ENCODE measurements at places on chromosomes 4 and X.

DNA sequence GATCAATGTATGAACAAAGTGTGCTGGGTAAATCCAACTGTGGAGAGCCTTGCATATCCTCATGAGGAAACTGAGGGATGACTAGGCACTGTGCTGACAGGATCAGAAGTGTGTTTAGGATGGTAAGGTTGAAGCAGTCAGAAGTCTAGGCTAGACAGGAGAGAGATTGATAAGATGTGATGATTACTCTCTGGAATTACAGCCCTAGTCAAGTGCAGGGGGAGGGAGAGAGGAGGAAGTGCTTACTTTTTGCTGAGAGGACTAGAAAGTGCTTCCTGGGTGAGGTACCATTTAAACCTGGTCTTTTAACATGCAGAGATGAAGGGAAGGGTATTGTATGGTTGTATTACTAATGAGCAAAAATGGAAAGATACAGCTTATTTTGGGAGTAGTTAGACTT, 23.7 kb downstream of the FHIP1A start:
- DNase-seq: no peak

- DNase-seq: no peak
These were observed 49.5 kb upstream of the IBSP start for GRCh38 chr4:87749883-87750282.

- no peak for DNase-seq
These were observed 169.2 kb upstream of the RBPJ start for GRCh38 chr4:26151615-26152014.

DNA sequence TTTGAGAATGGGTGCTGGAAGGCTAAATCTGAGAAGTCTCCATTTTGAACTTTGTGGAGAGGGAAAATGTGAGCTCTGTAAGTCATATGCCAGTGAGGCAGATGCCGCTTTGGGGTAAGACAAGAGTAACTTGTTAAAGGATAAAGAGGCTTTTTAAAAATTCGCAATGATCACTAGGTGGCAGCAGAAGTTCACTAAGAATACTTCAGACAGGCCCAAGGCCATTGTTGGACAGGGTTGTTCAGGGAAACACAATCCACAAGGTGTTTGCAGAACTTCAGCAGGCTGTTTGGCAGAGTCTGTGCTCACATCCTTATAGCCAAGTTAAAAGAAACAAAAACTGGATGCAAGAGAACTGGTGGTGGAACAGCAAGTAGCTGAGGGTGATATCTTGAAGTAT, 13.7 kb upstream of the PIGA start:
- peak; percentile 31 for DNase-seq

GRCh38 chrX:100647095-100647494, 3.1 kb downstream of the SRPX2 start:
- DNase-seq: no peak

GRCh38 chr4:63578383-63578782, 830.9 kb downstream of the TECRL start:
- DNase-seq: no peak

DNA sequence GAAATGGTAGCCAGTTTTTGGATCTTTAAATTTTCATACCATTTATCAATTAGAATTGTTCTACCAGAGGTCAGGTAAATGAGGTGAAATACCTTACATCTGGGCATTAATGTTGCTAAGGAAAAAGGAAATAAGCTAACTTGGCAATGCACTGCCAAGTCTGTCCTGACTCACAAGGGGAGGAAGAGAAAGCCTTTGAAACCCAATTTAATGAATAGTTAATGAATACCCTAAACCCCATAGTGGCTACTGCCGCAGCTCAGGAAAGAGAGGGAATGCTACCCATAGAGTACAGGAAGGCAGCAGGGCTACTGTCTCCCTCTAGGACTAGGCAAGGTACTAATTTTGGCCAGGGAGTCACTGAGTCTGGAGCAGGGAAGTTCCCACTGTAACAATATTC, 16.8 kb upstream of the DHX15 start:
- no peak for DNase-seq

GRCh38 chr4:20724915-20725314, 24.7 kb downstream of the PACRGL start:
- no peak for DNase-seq

DNA sequence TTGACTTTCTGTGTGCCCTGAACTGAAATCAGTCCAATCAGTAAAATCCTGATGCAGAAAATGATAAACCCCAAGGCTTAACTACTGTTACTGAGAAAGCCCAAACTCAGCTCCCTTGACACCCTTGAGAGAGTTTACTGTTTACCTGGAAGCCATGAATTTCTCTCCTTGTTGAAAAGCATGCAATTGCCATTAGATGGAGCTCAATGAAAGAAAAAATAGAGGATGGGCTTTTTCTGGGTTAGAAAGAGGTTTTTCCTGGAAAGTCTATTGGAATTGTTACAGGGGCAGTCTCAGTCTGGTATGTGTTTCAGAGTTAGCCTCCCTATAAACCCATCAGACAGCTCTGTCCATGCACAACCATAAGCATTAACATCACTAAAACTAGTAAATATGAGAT, 66.4 kb upstream of the C4orf54 start:
- DNase-seq: no peak

- DNase-seq: no peak
These were observed 22.2 kb downstream of the TRIM61 start for GRCh38 chr4:164955107-164955805.

DNA sequence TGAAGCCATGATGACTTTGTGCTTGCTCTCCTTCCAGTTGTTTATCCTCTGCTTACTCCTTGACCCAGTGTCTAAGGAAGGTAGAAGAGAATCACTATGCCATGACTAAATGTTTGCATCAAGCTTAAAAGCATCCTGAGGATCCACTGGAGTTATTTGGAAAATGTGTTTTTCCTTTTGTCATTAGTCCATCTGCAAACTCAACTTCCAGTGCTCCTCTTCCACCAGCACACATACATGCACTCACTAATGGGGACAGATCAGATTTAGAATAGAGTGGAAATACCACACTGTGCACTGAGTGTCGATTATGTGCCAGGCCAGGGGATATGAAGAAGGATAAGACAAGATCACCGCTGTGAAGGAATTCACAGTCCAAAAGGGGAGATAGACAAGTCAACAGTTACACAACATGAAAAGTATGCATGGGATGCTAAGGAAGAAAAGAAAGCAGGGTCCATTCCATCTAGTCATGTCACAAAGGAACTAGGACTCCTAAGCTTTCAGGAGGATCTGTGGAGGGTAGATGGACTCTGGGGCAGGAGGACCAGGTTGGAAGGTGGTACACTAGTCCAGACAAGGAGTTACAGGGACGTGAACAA, 1.9 kb downstream of the OCIAD2 start:
- no peak for DNase-seq

DNA sequence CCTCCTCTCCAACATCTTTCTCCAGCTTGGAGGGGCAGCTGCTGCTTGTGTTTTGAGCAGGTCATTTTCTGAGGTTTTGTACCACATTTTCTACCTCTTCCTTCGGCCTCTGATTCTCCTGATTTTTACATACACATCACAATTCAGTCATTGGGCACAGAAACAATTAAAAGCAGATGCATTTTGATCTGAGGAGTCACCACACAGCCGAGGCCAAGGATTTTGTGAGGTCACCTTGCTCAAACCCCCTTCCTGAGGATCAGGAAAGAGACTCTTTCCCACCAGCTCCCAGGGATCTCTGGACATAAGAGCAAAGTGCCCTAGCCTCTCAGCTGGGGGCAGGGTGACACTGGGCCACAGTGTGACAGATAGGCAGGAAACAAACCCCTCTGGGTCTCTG, 5.4 kb upstream of the FATE1 start:
- no peak for DNase-seq

GRCh38 chrX:36019125-36019524, 99.6 kb downstream of the CFAP47 start:
- DNase-seq: no peak

DNA sequence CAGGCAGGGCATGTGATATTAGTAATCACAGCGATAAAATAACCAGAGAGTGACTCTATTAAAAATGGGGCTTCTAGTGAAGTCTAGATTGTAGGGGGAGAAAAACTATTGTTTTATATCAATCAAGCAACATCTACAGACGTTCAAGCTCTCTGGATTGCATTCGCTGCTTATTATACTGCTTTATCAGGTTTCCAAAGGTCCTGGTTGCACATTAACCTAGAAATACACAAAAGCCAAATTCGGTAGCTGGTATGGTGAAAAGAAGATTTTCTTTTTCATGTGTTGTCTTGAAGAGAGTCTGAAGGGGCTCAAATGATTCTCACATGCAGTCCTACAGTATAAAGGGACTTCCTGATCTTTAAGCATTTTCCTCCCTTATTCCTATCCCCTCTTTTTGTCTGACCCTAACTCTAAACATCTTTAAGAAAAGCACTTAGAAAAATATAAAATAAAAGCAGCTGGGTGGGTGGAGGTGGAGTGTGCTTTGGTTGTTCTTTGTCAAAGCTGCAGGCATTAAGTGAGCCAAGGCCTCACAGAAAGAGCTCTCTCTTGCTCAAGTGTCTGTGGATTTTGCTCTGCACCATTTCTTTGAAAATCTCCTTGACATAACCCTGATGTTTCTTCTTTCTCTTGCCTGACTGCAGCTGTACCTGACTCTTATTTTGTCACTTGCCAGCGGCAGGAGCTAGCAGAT, 46.1 kb downstream of the MID1IP1 start:
- no peak for DNase-seq

DNA sequence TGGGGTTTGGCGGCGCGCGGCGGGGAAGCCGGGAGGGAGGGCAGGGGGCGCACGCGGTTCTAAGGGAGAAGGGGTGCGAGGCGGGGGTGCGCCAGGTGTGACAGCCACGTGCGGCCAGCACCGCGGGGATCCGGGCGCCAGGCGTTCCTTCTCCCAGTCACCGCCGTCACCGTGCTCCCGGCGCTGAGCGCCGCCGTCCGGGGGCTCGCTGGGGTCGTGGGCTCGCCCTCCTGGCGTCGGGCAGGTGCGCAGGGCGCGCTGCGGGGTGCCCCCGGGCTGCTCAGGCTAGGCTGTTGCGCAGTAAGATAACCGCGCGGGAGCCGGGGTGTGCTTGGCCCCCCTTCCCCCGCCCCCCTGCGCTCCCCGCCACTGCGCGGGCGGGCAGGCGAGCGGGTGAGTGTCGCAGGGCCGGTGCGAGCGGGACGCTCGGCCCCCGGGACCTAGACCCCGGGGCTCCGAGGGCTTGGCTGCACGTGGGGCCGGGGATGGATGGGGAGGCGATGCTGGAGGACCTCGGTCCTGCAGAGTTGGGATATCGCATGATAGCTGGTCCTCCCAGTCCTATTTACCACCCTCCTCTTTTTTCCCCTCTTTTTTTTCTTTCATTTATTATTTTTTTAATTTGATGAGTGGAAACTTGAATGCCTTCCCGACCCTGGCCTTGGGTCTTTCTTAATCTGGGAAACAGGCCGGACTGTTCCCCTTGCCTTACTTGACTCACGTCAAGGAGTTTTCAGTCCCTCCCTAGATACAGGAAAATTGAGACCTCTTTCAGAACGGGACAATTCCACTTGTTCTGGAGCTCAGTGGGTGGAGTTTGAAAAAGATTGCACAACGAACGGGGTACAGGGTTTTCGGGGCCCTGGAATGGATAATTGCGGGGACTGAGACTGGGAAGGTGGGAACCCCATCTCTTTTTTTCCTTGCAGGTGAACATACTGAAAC, 797 bp downstream of the TXLNG start:
- no peak for DNase-seq

GRCh38 chr4:138736362-138736761, 279.2 kb upstream of the NOCT start:
- DNase-seq: no peak

- no peak for DNase-seq
These were observed 68.9 kb upstream of the NRK start for GRCh38 chrX:105753411-105753810.

DNA sequence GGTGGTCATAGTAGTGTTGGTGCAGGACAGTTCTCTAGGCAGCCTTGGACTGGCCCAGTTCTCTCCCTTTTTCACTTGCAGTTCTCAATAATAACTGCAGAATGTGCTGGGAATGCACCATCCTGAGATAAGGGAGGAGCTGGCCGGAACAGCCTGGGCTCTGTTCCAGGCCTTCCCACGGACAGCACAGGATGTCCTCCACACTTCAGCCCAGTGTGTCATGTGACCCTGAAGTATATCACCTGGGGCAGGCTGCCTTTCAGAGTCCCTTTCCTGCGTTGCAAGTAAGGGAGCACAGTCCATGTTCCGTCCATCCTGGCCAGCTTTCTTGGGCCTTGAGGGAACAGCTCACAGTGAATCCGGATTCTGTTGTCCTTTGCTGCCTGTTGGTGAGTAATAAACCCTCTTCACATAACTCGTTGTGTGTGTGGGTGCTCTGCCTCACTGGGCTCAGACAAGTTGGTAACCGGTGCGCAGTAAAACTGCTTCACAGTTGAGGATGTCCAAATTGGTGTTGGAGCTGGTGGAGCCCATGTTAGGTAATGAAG, 32.3 kb upstream of the BBS12 start:
- DNase-seq: peak; percentile 6

GRCh38 chrX:54745676-54746075, 52.4 kb downstream of the ITIH6 start:
- no peak for DNase-seq

GRCh38 chr4:152045807-152046571, 285.2 kb upstream of the GATB start:
- DNase-seq: peak; percentile 29

GRCh38 chr4:73421708-73422457, 14.1 kb upstream of the AFP start:
- no peak for DNase-seq

DNA sequence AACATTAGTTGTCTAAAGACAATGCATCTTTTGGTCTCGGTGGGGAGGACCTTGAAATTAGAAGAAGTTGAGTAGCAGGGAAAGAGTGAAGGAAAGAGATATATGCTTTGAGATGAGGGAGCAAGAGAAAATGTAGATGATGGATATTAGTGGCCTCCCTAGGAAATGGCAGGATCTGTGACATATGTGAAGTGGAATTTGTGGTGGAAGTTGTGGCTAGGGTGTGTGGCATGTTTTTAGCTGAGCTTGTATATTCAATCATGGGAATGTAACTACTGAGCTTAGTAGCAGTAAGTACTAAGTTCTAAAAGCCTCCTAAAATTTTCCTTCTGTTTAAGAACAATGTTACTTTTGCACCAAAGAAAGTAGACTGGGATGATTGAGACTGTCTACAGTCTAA, 382.8 kb upstream of the CTSO start:
- DNase-seq: no peak

DNA sequence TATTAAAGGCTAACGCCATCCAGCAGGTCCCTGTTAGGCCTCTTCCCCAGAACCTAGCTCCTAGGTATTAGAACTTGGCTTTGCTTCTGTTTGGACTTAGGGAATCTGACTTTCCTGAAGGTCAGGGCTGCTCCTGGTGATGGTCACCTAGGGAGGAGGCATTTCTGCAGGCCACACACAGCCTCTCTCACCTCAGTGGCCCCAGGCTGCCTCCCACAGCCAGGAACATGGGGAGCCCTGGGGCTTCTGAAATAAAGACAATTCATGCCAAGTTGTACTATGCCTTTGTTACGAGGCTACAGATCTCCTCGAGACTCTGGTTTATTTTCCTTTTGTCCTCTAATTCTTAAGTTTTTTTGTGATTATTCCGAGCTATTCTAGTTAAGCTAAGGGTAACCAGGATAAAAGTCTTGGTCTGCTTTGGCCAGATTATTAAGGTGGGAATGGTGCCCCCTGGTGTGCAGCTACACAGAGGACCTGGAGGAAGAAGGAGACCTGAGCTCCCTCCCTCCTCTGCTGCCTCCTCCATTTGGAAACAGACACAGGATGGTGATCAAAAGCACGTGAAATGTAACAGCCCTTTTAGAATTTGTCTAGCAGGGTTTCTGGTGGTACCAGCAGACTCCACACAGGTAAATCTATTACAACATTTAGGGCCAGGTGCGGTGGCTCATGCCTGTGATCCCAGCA, 131.0 kb downstream of the DCLK2 start:
- DNase-seq: peak; percentile 52

GRCh38 chrX:69238114-69238886, 73.0 kb upstream of the PJA1 start:
- DNase-seq: no peak

- DNase-seq: no peak
These were observed 944.4 kb upstream of the GRID2 start for GRCh38 chr4:91359041-91360031.
